ENCODE measurements at places on chromosomes 1 and 21.

- no peak for DNase-seq
Observed at GRCh38 chr1:243343970-243344937, 88.4 kb downstream of the SDCCAG8 start.

DNA sequence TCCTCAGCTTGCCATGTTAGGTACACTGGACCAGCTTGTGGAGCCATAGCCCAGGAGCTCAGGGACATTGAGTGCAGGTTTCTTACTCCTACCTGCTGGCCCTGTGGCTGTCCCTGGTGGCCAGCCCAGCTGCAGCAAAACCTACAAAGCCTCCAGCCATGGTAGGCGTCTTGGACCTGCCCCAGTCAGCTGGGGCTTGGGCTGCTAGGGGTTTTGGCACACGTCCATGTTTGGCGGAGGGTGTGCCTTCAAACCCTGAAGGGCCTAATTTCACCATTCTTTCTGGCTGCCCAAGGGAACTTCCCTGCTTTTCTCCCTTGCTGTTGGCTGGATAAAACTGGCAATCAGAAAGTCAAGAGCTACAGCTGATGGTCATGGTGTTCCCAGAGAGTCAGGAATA is 25.4 kb downstream of the HMGCS2 start:
- DNase-seq: no peak

DNA sequence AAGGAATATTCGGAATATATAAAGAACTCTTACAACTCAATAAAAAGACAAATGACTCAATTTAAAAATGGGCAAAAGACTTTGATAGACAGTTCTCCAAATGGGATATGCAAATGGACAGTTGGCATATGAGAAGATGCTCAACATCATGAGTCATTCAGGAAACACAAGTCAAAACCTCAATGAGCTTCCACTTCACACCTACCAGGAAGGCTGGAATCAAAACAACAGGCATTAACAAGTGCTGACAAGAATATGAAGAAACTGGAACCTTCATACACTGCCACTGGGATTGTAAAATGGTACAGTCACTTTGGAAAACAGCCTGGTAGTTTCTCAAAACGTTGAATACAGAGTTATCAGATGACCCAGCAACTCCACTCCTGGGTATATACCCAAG is 17.2 kb downstream of the PGBD5 start:
- DNase-seq: no peak

DNA sequence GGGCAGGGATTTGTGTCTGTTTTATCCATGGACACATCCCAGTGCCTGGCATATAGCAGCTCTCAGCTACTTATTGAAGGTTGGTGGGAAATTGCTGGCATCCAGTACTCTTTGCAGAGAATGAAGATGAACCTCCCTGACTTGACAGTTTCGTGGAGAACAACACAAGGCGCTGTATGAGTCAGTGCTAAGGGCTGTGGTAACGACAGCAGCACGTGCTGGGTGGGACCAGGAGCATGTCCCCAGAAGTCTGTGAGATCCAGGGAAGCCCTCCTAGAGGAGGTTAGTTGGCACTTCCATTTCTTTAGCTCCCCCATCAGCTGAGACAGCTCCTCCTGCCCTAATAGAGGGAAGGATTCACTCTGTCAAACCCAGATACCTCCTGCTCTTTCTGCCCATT is 25.9 kb upstream of the IL19 start:
- DNase-seq: peak; percentile 45

DNA sequence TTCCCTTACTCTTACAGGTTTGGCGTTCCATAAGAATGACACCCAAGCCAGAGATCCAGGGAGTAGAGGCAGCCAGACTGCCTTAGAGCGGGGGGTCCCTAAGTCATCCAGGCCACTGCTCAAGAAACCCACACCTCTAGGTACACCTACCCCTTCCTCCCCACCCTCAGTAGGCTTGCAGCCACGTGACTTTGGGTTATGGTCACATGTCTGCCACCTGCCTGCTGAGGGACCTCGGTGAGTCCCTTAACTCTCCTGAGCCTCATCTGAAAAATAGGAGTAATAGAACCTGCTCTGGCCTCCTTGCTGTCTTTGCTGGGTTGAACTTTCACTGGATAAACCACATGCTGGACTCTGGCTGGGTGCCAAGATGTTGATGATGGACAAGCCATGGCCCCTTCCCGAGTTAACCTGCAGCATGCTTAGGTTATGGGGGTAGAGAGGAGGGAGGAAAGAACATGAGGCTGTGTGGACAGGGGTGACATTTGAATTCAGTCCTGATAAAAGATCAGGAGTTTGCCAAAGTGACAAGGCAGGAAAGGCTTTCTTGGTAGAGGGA is 4.5 kb downstream of the RPS6KA1 start:
- no peak for DNase-seq

- no peak for DNase-seq
Observed at GRCh38 chr1:87683196-87683956, 354.7 kb downstream of the LMO4 start.

GRCh38 chr21:25615880-25616279 is 8.6 kb upstream of the MRPL39 start:
- no peak for DNase-seq

DNA sequence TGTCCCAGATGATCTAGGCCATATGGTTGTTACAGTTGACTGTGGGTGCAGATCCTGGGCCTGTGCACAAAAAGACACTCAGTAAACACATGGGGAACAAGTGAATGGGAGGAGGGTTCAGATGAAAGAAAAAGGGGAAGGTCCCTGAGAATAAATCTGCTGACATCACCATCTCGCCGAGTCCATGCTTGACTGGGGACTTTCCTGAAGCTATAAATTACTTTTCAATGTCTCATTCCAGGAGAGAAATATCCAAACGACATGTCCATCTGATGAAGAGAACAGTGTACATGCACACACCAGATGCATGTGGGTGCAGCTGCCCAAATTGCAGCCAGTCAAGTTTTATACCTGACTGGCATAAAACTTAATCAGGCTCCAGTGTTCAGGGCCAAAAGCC is 109.0 kb downstream of the HIVEP3 start:
- peak; percentile 37 for DNase-seq

DNA sequence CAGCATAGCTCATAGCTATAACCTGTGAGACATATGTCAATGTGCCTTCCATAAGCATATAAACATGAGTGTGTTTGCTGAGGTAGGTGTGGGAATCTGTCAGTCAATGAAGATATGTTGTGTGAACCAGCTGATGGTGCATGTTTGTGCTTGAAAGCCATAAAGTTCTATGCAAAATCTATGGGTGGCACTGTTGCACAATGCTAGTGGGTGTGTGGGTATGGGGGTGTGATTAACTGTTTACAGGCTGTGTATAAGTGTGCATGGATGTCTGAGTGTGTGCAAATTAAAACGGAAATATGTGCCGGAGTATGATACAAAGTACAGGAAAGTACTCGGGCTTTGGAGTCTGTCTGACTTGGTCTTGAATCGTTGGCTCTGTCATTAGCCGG is 1.0 kb upstream of the ATP2B4 start:
- DNase-seq: peak; percentile 75

- DNase-seq: no peak
Observed at GRCh38 chr1:184950227-184950626, 24.1 kb downstream of the NIBAN1 start.

DNA sequence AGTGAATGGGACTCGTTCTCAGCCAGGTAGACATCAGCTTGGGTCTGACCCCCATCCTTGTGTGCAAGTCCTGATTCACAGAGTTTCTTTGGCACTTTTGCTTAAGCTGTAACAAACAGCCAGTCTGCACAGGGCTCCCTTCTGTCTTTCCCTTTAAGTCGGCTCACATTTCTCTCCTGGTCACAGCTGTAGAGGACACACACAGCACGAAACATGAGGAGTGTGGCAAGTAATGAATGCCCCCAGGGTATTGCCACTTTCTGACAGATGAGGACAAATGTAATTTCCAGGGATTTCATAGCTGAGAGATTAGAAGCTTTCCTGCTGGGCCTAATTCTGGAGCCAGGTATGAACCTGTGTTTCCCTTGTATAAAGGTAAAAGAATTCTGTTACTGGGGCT is 423.5 kb downstream of the KIF26B start:
- no peak for DNase-seq

- DNase-seq: no peak
Observed at GRCh38 chr1:89812992-89813391, 7.8 kb upstream of the LRRC8D start.

DNA sequence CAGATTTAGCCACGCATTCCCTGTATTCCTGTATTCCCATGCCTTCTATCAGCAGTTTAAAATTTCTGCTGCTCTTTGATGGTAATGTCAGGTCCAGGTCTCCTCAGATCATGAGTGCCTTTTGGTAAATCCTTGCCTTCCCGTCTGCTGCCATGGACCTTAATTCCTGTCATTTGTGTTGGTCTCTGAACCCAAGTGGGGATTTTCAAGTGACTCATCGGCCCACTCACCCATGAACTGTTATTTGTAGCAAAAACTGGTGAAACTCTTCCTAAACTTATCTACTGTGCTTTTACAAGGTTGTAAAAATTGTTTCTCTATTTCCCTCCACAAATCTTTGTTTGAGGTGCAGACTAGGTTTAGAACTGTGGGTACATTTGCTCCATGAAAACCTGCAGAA is 47.4 kb downstream of the ACTN2 start:
- no peak for DNase-seq

- no peak for DNase-seq
Observed at GRCh38 chr1:245673881-245674414, 519.2 kb downstream of the KIF26B start.

All from activated CD4-positive, alpha-beta T cell treated with anti-CD3 and anti-CD28 coated beads for 36 hours (primary cell).